GM20000 (cell line): ENCODE measurements at places on chromosomes 4 and X.

DNA sequence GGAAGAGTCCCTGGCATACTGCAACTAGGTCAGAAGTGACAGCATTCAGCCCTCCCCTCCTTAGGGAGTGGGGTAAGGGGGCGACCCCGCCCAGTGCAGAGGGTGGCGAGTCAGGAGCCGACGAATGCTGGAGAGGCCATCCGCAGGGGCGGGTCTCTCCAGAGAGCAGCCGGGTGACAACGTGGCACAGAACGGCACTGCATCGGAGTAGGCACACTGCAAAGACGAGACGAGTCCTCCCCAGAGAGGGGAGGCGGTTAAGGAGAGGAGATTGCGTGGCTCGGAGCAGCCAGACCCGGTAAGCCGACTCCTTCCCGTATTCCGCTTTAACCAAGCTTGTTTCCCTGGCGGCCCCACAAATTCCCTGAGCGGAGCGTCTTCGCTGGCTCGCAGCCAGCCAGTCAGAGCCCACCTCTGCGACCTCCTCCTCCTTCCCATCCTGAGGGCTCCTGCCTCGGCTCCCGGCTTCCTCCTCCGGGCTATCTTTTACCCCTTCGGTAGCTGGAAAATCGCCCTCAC, 54.9 kb downstream of the LINC00632 start:
- no peak for DNase-seq

GRCh38 chr4:8047837-8048678, 108.4 kb upstream of the AFAP1 start:
- no peak for DNase-seq

DNA sequence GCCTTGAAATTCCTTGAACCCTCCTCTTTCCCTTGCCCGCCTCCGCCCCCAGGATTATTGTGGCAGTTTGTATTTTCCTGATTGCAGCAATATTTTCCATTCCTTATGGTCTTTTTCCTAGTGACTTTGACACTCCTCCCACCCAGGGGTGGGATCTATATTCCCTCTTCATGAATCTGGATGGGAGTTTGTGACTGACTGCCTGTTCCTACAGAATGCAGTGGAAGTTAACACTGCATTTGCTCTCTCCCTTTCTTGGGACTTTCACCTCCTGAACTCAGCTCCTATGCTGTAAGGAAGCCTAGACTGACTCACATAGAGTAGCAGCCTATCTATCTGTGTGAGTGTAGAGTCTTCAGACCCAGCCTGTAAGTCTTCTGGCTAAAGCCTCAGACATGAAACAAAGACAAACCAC, 2.2 kb downstream of the FUNDC2 start:
- no peak for DNase-seq

DNA sequence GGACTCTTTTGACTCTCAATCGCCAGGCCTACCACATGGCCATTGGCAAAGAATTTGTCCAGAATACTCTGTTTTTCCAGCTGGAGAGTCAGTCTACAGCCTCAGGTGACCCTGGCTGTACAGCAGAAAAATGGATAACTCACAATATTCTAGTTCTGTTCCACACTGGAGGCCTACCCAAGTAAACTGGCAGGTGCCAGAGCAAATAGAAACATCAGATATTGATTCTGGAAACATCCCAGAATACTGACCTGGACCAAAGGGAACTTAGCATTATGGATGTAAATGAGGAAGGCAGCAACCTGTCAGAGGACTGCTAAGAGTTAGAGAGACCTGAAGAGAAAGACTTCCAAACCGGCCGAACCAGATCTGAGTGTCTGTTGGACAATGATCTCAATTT, 147.9 kb upstream of the SMAD1 start:
- DNase-seq = no peak

DNA sequence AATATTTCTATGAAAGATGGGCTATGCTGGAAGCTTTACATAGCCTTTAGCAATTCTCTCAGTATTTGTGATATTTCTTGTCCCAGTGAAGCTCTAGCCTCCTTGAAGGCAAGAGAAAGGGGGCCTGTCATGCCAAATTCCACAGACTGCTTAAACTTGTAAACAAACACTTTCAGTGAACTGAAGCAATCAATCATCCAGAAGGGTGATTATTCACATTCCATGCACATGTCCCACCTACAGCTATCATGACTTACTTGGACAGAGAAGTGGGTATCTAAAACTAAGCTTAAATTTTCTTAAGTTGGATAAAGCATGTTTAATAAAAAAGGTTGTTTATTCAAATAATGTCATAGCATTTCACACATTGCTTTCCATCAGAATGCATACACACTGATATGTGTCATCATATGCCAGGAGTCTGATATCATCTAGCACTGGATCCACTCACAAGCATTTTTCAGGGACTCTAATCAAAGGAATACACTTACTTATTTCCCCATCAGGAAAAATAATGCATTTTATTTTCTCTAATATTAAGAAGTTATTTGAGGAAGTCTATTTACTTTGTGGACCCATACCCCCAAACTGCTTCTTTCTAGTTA, 1.2 kb upstream of the FSTL5 start:
- DNase-seq = no peak

DNA sequence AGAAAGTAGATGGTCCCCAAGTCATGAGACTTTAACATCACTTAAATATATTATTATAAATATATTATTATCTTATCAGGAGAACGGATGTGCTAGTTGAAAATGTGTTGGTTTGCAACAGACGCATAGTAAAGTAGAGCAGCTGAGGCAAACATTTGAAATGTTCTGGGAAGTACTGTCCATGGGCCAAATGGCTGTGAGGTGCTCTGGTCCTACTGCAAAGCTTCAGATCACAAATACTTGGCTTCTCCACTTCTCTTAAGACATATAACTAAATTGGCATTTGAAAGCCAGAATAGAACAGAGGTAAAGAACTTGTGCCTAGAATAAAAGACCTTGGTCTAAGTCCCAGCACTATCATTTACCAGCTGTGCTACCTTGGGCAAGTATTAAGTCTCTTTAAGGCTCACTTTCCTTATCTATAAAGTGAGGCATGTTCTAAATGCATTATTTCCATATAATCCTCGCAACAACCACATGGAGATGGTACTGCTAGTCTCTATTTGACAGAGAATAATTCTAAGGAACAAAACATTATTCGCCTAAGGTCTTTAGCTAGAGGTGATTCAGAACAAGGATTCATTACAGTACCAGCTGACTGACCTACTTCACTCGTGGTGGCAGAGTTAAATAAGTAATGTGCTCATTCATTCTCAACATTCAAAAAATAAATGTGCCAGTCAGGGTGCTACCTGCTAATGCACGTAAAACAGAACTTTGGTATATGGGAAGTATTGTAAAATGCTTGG, 297.1 kb downstream of the PPP3CA start:
- DNase-seq = no peak

- no peak for DNase-seq
These were observed 243.8 kb downstream of the ADGRL3 start for GRCh38 chr4:61443813-61444510.

DNA sequence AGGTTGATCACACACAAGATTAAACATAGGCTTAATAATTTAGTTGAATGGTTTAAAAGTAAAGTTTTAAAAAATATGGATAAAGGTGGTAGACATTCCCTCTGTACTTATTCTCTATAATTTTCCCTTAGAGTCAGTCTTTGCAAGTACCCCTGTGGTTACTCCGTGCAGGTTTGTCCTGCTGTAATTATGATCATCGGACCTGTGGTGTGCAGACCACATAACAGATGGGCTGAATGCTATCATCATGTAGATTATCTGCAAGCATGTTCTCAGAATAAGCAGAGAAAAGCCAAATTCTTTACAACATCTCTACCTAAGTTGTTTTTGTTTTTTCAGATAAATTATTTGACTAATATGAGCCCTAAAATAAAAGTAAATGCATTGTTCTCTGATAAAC, 146.8 kb downstream of the FSTL5 start:
- DNase-seq = no peak

DNA sequence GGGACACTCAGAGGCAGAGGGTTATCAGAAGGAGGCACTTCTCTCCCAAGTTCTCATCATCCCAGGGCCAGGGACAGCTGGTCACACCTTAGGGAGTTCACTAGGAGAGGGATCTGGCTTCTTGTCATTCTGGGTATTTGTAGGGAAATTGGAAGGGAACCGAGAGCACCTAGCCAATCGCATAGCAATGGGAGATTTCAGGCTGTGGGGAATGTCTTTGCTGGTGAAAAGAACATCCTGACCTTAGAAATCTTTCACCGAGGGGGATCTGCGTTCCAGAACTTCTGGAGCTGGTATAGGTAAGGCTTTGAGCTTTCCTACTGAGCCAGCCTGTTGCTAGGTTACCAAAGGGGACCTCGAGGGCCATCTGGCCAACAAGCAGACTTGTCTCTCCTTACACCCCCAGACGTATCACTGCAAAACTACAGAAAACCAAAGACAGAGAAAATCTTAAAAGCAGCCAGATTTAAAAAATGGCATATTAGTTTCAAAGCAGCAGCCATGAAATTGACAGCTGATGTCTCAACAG, 6.8 kb downstream of the HTT-AS start:
- no peak for DNase-seq

DNA sequence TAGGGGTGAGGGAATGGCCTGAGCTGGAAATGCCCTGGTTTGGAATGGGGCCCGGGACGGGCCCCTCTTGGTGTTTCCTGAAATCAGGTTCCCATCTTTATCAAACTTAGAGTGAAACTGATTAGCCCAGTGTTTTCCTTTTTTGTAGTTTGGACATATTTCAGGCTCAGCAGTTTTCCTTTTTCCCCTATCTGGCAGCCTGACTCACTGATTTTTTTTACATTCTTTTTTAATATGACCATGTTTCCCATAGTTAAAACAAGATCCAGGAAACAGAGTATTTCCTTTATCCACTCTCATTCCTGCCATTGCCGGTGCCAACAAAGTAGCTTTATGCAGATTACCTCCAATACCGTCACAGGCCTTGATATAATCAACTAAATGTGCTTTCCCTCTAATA, 20.5 kb upstream of the C4orf17 start:
- DNase-seq = no peak
